ENCODE measurements at places on chromosomes 2 and 18.

GRCh38 chr2:27814758-27815157, 43.2 kb downstream of the MRPL33 start:
- DNase-seq = no peak

GRCh38 chr2:212936572-212936971, 214.8 kb downstream of the IKZF2 start:
- DNase-seq = no peak

- DNase-seq = peak; percentile 11
These were observed 72.7 kb downstream of the MAP2 start for GRCh38 chr2:209496586-209496982.

GRCh38 chr2:173968551-173968950, 3.4 kb upstream of the SP3 start:
- no peak for DNase-seq

DNA sequence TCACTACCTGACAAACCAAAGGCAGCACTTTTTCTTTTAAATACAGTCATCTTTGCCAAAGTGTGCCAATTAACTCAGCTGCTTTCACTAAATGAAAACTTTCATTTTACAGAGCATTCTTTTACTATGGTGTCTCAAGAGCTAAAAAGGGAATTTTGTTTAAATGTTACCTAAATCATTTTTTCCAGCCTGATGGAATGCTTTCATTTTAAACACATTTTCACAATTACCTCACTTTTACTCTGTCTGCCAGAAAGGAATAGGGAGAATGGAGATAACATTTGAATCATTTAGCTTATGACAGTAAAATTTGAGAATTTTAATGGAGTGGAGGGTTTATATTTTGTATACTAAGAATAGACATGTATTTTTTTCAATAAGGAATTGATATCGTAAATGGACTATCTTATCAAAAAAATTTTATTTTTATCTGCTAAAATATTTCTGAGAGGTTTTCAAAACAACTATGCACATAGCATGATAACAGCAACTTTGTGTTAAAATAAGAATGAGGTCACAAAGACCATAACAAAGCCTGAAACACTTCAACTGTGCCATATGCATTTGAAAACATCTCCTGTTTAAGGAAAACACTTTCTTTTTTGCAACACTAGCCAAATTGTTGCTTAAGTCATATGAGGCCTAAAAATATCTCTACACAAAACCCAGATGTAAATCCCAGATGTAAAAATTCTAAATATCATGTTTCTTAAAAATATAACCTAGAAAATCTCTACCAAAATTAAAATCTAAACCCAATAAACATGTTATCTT, 769.9 kb upstream of the FSHR start:
- DNase-seq = no peak
